Muscle of arm (tissue), 14 donors: ENCODE measurements at places on chromosomes 11 and 22.

- no peak for DNase-seq
Measured at GRCh38 chr11:105644839-105645573, 35.1 kb downstream of the GRIA4 start.

GRCh38 chr11:128311742-128312719 is 275.3 kb downstream of the ETS1 start:
- no peak for DNase-seq

DNA sequence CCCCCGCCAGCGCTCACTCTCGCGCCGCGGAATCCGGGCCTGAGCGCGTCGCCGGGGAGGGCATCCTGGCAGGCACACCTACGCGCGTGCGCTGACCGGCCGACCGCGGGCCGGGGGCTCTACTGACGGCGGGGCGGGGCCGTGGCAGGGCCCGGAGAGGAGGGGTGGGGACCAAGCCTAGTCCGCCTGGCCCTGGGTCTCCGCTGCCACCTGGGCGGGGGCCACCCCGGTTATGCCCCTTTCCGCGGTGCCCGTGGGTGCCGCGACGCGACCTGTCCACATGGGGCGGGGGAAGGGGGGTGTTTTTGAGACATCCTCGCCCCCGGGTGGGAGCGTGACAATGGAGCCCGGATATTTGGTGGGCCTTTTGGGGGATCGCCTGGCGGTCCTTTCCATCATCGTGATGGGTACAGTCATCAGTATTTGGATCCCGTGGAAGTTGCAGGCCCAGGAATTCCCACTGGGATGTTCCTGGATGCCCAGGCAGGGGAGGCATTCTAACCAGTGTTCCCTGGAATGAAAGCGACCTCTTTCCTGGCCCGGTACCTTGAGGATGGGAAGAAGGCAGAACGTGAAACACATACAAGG is 2.2 kb downstream of the NCAM1 start:
- DNase-seq: no peak

DNA sequence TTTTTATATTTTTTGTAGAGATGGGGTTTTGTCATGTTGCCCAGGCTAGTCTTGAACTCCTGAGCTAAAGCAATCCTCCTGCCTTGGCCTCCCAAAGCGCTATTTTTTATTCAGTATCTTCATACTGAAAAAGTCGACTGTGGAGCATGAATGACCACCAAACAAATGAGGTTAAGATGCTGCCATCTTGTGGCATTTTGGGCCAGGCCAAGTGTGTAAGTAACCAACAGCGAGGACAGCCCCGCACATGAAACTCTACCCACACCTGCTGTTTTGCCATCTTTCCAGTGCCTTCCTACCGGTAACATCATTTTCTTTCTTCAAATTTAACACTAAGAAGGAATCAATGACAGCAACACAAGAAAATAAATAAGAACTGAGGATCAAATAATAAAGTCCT is 32.2 kb upstream of the AQP11 start:
- no peak for DNase-seq

DNA sequence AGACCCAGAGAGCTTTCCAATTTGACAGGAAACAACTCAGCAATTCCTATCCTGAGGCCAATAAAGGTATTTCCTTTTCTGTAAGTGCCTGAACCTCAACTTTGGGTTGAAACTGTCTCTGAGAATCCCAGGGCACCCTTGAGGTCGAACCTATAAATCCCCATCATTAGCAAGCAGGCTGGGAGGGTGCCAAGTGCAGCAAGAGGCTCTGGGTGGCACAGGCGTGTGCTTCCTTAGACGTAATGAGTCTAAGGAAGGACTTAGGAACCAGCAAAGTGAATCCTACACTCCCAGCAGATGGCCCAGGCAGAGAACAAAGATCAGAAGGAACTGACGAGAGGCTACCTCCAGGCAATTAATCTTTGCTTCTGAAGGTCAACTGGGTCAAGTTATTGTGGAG is 234.3 kb upstream of the NARS2 start:
- DNase-seq: no peak

GRCh38 chr11:47711816-47712215 is 3.4 kb downstream of the AGBL2 start:
- no peak for DNase-seq

- no peak for DNase-seq
Measured at GRCh38 chr11:115674176-115674936, 170.1 kb upstream of the CADM1 start.

- no peak for DNase-seq
Measured at GRCh38 chr11:116563712-116564047, 209.1 kb downstream of the BUD13 start.

DNA sequence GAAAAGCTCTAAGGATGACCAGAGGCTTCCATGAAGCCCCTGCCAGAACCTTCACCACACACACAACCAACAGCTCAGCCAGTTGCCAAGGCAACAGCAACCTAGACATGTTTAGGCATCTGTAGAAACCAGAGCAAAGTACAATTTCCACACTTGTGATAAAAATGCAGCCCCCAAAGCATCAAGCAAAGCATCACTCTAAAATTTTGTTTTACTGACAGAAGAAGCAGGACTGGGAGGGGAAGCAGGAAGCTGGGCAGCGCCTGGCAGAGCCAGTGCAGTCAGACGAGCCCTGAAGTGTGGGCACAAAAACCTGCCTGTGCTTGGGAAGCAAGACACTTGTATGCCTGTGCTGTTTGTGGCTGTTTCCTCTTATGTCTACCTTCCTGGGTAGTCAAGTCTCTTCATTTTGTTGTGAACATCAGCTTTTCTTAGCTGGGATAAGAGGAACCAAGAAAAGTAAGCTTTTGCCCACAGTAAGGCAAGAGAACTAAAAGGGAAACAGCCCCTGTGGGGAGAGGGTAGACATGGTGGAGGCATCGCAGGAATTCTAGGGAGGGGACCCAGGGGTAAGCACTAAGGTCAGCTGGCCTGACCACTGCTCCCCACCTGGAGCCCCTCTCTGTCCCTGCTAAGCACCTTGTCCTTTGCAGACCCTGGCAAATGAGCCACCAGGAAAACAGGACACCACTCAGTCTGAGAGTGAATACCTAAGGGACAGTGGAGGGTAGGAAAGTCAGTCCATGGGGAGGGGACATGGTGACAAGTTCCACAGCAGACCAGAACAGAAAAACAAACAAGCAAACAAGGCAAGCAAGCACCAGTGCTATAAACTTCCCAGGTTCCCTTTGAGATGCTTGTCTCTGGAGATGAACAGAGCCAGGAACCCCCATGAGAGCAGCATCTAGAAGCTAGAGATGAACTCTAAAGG is 13.4 kb downstream of the PACSIN2 start:
- no peak for DNase-seq

DNA sequence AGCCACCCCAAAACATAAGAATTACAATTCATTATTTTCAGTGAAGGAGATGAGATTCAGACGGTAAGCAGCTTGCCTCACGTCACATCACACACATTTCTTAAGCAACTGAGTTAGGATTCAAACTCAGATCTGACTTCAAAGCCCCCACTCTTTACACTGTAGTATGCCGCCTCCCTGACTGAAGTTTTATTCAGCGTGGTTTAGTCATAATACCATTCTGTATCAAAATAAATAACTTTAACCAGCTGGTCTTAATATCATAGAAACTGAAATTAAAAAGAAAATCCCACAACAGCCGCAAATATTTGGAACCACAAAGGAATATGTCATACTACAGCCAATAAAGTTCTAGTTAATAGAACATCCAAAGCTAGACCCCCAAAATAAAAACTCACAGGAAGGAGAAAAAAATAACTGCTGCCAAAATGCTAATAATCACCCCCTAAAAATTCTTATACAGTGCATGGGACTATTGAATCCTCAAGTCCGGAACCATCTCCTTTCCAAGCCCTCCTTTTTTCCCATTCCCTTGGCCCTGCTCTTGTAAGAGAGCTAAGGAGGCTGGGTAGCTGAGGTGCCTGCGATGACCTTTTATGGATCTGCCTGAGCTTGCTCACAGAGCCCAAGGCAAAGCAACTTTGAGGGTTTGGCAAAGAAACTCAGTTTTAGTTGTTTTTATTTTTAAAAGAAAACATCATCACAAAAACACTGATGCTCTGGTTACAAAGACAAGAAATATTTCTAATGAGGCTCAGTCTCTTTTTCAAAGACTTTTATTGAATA is 334.5 kb downstream of the TTC28 start:
- no peak for DNase-seq

DNA sequence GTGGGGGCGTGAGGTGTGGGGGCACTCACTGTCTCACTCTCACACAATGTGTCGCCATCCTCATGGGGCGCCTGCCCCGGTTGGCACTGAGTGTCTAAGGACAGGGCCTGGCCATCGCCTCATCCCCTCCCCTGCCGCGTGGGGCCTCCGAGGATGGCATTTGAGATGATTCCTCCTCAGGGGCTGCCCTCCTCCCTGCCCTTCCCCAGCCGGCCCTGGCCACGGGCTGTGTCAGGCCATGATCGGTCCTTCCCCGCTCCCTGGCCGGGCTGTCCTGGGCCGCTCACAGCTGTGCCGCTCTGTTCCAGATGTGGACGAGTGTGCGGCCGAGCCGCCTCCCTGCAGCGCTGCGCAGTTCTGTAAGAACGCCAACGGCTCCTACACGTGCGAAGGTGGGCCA is 4.5 kb downstream of the CRELD2 start:
- DNase-seq: no peak

DNA sequence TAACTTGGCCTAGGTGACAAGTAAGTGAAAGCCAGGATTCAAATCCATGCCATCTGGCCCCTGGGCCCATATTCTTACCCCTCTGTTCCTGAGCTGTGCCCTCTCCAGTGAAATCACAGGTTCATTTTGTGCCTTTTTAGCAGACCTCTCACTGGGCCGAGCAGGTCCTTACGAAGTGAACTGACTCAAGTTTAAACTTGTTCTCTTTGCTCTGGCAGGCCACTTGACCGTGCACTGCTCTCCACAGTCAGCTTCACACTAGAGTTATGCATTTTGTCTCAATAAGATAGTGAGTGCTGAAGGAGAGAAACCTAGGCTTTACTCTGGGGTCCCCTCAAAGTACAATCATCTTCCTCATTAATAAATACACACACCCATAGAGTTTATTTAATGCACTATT is 40.7 kb downstream of the ARFGAP3 start:
- DNase-seq: no peak

- no peak for DNase-seq
Measured at GRCh38 chr11:93662175-93662570, 691 bp downstream of the CEP295 start.

GRCh38 chr11:70317581-70318305 is 47.3 kb downstream of the PPFIA1 start:
- DNase-seq: no peak

DNA sequence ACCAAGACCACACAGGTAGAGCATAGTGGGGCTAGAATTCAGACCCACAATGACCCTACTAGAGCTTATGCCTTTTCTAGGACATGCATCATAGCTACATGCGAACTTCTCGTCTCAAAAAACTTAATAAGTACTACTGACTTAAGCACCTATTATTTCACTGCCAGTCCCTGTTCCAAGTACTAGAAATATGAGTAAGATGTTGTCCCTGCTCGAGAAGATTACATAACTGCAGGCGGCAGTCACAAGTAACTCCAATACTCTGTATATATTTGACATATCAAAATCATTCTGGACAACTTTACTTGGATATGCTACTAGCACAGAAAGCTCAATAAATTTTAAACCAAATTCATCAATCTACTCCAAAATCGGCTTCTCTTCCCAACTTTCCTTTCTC is 235.0 kb downstream of the TTC28 start:
- DNase-seq: no peak

GRCh38 chr11:70183483-70184176 is 19.5 kb upstream of the FADD start:
- no peak for DNase-seq

GRCh38 chr22:43228330-43228729 is 41.4 kb upstream of the TTLL12 start:
- no peak for DNase-seq

DNA sequence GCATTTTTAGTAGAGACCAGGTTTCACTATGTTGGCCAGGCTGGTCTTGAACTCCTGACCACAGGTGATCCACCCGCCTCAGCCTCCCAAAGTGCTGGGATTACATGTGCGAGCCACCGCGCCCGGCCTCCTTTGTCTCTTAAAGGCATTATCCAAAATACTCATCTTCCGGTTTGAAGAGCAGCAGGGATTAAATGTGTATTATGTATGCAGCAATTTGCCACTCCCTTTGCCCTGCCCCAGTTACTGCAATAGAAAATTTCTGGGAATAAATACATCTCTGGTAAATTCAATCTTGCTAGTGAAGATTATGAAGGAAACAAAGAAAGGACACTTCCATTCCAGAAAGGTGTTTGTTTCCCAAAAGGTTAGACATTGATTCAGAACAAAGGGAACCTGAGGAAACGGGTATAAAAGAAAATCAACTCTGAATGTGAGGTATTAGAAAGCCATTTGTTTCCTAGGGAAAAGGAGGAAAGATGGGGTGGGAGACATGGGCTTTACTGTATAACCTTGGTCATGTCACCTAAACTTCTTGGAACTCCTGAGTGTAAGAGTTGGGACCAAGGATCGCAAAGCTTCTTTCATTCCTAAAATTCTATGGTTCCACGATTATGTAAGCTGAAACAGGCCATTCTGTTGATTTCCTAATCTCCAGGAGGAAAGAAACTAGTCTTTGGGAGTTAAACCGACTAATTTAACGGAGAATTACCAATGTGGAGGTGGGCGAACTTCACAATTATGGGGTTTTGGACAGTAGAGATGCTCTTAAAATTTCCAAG is 959 bp upstream of the HIPK3 start:
- DNase-seq: no peak

DNA sequence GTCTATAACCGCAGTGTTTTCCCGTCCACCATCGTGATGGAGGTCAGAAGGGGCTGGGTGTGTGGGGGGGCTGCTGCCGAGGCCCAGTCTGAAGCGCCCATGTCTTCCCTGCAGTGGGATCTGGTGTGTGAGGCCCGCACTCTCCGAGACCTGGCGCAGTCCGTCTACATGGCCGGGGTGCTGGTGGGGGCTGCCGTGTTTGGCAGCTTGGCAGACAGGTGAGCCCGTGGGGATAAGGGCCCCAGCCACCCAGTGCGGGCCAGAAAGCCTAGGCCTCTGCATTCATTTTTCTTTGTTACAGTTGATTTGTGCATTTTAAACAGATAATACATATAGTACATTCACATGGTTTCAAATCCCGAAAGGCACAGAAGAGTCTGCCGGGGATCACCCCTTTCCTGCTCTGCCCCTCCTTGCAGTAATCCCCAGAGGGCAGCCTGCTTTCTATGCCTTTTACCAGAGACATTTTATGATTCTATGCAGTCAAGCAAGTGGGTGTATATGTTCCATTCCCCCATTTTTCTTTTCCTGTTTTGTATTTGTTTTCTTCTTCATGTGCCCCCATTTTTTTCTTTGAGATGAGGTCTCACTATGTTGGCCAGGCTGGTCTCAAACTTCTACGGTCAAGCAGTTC is 32.6 kb downstream of the CAPN1 start:
- DNase-seq: no peak

GRCh38 chr11:67670316-67671210 is 3.9 kb downstream of the ALDH3B2 start:
- DNase-seq: no peak

DNA sequence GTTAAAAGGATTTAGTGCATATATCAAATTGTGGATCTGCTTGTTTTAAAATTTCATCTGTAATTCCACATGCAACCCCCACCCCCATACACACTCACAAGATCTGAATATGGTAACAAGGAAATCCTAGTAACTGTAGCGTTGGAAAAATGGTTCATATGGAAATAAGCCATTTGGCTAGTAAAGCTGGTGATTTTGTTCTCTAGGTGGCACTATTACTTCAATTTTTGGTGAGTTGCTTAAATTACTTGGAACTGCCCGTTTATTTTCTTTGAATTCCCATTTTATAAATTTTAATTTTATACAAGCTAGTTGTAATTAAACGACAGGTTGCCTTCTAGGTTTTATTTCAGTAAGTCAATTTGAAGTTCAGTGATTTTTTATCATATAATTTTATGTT is 5.3 kb downstream of the BDNF start:
- DNase-seq: no peak
